Endothelial cell (in vitro differentiated cells): ENCODE measurements at places on chromosomes 6 and 20. TPM values are rescaled to one million over a fixed set of nuclear protein-coding genes. Genes with fewer than 3 reads are reported as not detected.

GRCh38 chr6:125781314-125781868 is 9.4 kb upstream of the NCOA7 start:
- peaks cover 1% of the 10 kb centered on the region for H3K27me3 ChIP-seq
- no peaks in the 10 kb centered on the region for H3K4me1 ChIP-seq
- no peak overlapping the region for H3K4me3 ChIP-seq
- no peak overlapping the region for H3K27ac ChIP-seq
- peaks cover 5% of the 10 kb centered on the region for H3K36me3 ChIP-seq
- DNase-seq, result no peak

DNA sequence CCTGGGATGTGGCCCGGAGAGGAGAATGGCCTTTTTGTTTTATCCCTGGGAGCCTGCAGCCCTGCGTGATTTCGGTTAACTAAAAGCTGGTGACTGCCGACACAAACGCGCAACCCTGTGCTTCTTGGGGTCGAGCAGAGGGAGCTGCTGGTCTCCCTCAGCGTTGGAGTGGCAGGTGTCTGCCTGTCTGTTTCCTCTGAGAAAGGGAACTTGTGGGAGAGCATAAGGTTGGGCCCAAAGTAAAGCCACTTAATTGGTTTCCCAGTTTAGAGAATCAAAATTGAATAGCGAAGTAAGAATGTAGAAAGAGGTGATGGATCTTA is 500 bp downstream of the LTV1 start:
- peaks cover 24% of the 10 kb centered on the region for H3K36me3 ChIP-seq
- peak overlapping the region; percentile 96 for H3K4me3 ChIP-seq
- H3K4me1 ChIP-seq, result peaks cover 15% of the 10 kb centered on the region

DNA sequence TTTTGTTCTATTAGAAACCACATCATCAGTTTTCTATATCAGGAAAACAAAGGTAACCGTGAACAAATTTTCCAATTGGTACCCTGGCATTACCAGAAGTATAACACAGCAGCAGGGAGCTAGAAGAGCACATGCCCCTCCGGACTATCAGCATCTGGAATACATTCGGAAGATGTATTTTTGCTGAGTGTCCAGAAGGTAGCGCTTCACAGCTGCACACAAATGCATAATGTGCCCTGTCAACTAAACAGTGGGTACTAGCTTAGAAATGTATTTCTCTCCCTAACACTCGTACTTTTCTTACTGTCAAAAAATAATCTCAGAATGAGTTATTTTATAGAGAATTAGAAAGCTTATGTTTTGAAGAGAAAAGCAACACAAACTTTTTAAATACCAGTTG is 77.6 kb downstream of the HUS1B start:
- no peak overlapping the region for H3K27ac ChIP-seq
- peaks cover 7% of the 10 kb centered on the region for H3K36me3 ChIP-seq
- DNase-seq, result no peak
- H3K4me3 ChIP-seq, result no peak overlapping the region
- peaks cover 16% of the 10 kb centered on the region for H3K4me1 ChIP-seq

- H3K27me3 ChIP-seq, result peaks cover 13% of the 10 kb centered on the region
- no peak overlapping the region for H3K4me3 ChIP-seq
- no peak for DNase-seq
- peaks cover 17% of the 10 kb centered on the region for H3K36me3 ChIP-seq
- H3K27ac ChIP-seq, result no peak overlapping the region
These were observed 1.9 kb upstream of the DEF6 start for GRCh38 chr6:35295521-35296315.

GRCh38 chr20:6582449-6582848 is 185.0 kb upstream of the BMP2 start:
- H3K27me3 ChIP-seq, result peaks cover 5% of the 10 kb centered on the region
- DNase-seq, result no peak
- H3K36me3 ChIP-seq, result no peaks in the 10 kb centered on the region
- no peak overlapping the region for H3K4me3 ChIP-seq
- no peak overlapping the region for H3K27ac ChIP-seq

DNA sequence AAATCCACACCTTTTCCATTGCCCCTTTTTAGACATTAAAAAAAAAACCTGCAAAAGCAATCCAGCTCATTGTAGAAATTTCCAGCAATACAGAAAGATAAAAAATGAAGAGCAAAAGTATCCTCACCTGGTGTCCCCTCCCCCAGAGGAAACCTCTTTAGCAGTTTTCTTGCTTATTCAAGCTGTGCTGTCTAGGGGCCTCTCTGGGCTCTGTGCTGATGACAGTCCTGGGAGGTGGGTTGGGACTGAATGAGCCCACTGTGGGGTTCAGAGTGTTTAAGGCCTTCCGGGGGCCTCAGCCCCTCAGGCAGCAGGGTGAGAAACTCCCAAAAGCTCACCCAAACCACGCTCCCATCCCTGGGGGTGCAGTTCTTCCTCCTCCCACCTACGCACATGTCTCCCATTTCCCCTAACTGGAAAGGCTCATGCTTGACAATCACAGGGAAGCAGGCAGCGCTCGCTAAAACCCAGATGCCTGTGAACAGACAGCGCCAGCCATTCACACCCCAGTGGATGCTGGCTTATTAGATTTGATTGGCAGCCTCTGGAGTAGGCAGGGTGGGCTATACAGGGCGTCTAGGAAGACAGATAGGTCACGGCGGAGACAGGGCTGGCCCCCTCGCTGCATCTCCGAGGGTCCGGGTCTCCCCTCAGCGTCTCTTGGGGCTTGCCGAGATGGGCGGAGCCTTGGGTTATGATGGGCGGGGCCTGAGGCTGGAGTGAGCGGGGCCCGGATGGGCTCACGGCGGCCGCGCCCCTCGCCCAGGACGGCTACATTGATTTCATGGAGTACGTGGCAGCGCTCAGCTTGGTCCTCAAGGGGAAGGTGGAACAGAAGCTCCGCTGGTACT is 4.6 kb downstream of the GUCA1A start:
- peak overlapping the region; percentile 69 for H3K4me3 ChIP-seq
- no peak overlapping the region for H3K27ac ChIP-seq
- no peaks in the 10 kb centered on the region for H3K4me1 ChIP-seq
- peak; percentile 50 for DNase-seq

DNA sequence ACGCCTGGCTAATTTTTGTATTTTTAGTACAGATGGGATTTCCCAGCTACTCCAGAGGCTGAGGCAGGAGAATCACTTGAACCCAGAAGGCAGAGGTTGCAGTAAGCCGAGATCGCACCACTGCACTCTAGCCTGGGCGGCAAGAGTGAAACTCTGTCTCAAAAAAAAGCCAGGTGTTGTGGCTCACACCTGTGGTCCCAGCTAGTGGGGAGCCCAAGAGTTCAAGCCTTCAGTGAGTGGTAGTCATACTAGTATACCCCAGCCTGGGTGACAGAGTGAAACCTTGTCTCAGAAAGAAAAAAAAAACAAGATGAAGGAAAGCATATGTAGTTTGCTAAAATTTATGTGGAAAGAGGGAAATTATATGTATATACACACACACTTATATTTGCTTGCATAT is 20.0 kb upstream of the POU5F1 start:
- H3K4me1 ChIP-seq, result no peaks in the 10 kb centered on the region
- H3K36me3 ChIP-seq, result no peaks in the 10 kb centered on the region
- no peak overlapping the region for H3K27ac ChIP-seq
- no peaks in the 10 kb centered on the region for H3K27me3 ChIP-seq

GRCh38 chr20:24745206-24745605 is 203.9 kb upstream of the CST7 start:
- DNase-seq, result no peak
- H3K36me3 ChIP-seq, result no peaks in the 10 kb centered on the region
- H3K27ac ChIP-seq, result no peak overlapping the region

DNA sequence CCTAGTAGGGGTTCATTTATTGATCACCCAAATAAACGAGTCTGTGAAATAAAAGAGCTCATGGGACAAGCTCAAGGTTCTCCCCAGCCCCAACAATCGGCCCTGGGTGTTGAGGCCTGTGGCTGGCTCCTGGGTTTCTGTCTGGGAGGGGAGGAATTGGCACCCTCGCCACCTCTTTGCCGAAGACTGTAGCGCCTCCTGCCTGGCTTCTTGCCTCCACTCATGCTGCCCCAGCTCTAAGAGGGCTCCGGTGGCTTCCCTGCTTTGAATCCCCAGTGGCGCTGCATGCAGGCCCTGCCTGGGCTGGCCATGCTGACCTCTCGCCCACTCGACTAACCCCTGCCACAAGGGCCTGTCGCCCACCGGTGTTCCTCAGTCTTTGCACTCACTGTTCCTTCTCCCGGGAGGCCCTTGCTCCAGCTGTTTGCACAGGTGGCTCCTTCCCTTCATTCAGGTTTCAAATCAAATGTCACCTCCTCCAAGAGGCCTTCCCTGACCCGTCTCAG is 5.4 kb downstream of the MLN start:
- no peak overlapping the region for H3K27ac ChIP-seq
- H3K4me1 ChIP-seq, result peaks cover 16% of the 10 kb centered on the region
- DNase-seq, result no peak
- no peaks in the 10 kb centered on the region for H3K36me3 ChIP-seq

GRCh38 chr20:20992686-20993360 is 113.3 kb downstream of the LINC00237 start:
- H3K27me3 ChIP-seq, result no peaks in the 10 kb centered on the region
- H3K4me3 ChIP-seq, result no peak overlapping the region
- no peaks in the 10 kb centered on the region for H3K36me3 ChIP-seq
- no peak for DNase-seq

GRCh38 chr20:12740647-12741046 is 268.1 kb upstream of the SPTLC3 start:
- no peak for DNase-seq
- H3K27me3 ChIP-seq, result no peaks in the 10 kb centered on the region
- H3K4me1 ChIP-seq, result no peaks in the 10 kb centered on the region
- H3K27ac ChIP-seq, result no peak overlapping the region
- H3K4me3 ChIP-seq, result no peak overlapping the region

- H3K4me1 ChIP-seq, result no peaks in the 10 kb centered on the region
- H3K27ac ChIP-seq, result no peak within 1 kb of the TSS
These were observed at the start of gene VNN1 for GRCh38 chr6:132713352-132714134. VNN1 (minus strand) TSS chr6:132714055; CDS start chr6:132714035, 20 bp downstream.

DNA sequence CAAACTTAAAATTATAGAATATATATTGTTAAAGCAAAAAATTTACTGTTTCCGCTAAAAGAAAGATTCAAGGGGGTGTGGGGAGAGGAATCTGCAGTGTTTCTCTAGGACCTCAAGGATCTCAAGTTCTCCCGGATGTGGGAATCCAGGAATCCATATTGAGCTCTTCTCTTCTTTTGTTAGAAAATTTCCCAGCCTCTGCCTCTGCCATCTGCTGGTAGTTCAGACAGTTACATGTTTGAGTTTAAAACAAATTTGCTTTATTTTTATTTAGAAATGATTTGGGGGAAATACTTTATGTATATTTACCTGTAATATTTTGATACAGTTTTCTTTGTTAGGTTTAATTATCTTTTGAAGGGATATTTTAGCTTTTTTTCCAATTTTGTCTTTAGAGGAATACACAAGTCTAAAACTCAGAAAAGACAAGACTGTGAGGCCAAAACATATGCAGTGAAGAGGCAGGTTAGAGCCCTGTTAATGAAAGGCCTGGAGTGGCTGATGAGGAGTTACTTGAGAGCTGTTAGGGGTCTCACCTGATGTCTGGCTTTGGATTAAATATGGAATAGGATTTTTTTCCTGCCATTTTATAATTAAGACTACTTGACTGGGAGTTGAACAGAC is 268.8 kb downstream of the ARID1B start:
- DNase-seq, result no peak
- H3K27me3 ChIP-seq, result peaks cover 11% of the 10 kb centered on the region
- H3K27ac ChIP-seq, result peak overlapping the region; percentile 73

- H3K4me1 ChIP-seq, result no peaks in the 10 kb centered on the region
- H3K27ac ChIP-seq, result no peak overlapping the region
- H3K27me3 ChIP-seq, result peaks cover 2% of the 10 kb centered on the region
- no peak for DNase-seq
- H3K36me3 ChIP-seq, result no peaks in the 10 kb centered on the region
These were observed 143.4 kb upstream of the EXOC2 start for GRCh38 chr6:836276-836853.

GRCh38 chr6:139821676-139822223 is 447.3 kb upstream of the CITED2 start:
- H3K4me3 ChIP-seq, result no peak overlapping the region

GRCh38 chr20:58650181-58650775 is 805 bp upstream of the STX16 start:
- peak overlapping the region; percentile 100 for H3K4me3 ChIP-seq
- peak; percentile 41 for DNase-seq
- H3K27ac ChIP-seq, result no peak overlapping the region

GRCh38 chr6:45423824-45424450 is 46.2 kb upstream of the SUPT3H start:
- H3K27me3 ChIP-seq, result peaks cover 14% of the 10 kb centered on the region
- H3K36me3 ChIP-seq, result no peaks in the 10 kb centered on the region
- no peak overlapping the region for H3K27ac ChIP-seq
- H3K4me3 ChIP-seq, result peak overlapping the region; percentile 82
- H3K4me1 ChIP-seq, result peaks cover 11% of the 10 kb centered on the region

- DNase-seq, result no peak
- peaks cover 14% of the 10 kb centered on the region for H3K36me3 ChIP-seq
- peak overlapping the region; percentile 28 for H3K27ac ChIP-seq
- H3K4me1 ChIP-seq, result peaks cover 63% of the 10 kb centered on the region
- peaks cover 16% of the 10 kb centered on the region for H3K27me3 ChIP-seq
These were observed 49.6 kb downstream of the NINL start for GRCh38 chr20:25535762-25536161.

ACTL10 gene
- total RNA-seq, result not detected

THEMIS gene
- total RNA-seq, result not detected

UST gene
- total RNA-seq, result 23.2 TPM

KIZ gene
- total RNA-seq, result 15.0 TPM

SEC23B gene
- 33.7 TPM for total RNA-seq

FOXA2 gene
- total RNA-seq, result 0.59 TPM

OSTM1 gene
- total RNA-seq, result 22.7 TPM

XKR7 gene
- 0.23 TPM for total RNA-seq

GRM1 gene
- total RNA-seq, result 0.23 TPM
